ENCODE measurements at places on chromosomes 12 and 14.

- no peak for DNase-seq
These were observed 466.9 kb downstream of the FUT8 start for GRCh38 chr14:65879248-65880009.

DNA sequence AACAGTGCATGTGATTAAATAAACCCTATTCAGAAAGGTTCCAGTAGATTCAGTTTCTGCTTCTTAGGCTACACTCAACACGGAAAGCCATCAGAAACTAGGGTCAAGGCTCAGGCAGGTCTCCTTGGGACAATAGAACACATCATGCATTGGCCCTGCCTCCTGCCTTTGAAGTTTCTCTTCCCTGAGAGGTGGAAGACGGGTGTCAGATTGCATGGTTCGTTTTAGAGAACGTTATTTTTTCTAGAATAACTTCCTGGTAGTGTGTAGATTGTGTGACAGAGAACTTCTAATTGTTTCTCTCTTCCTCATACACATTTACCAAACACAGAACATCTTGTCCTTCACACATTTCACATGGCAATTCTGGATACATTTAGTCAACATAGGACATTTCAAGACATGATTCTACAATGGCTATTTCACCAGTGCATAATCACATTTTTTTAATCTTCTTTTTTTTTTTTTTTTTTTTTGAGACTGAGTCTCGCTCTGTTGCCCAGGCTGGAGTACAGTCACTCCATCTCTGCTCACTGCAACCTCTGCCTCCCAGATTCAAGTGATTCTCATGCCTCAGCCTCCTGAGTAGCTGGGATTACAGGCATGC is 106.6 kb upstream of the AMN1 start:
- peak; percentile 40 for DNase-seq

DNA sequence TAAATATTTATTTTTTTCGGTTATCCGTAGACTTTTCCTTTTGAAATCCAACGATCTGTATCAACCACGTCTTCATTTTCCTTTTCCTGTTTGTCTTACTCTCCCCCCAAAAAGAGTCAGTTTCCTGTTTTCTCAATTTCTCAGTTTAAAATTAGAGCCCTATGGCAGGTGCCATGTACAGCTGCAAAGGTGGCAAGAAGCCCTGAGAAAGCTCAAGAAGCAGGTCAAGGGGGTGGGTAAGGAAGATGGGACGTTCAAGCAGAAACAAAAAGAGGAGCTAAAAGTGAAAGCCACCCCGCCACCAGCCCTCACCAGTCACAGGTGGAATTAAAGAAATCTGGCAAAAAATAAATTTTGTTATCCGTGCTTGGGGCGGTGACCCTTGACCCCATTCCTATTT is 26.7 kb downstream of the SLC35E3 start:
- no peak for DNase-seq

- DNase-seq, result no peak
These were observed 7.1 kb upstream of the ASCL1 start for GRCh38 chr12:102950107-102950949.

DNA sequence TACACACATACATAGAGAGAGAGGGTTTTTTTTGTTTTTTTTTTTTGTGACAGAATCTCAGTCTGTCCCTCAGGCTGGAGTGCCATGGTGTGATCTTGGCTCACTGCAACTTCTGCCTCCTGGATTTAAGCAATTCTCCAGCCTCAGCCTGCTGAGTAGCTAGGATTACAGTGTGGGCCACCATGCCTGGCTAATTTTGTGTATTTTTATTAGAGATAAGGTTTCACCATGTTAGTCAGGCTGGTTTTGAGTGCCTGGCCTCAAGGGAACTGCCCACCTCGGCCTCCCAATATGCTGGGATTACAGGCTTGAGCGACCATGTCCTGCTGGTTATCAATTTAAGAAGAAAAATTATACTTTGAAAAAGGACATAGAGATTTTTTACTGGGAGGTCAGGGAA is 710.6 kb downstream of the SLC6A15 start:
- DNase-seq, result no peak

- DNase-seq, result no peak
These were observed 207.3 kb downstream of the AEBP2 start for GRCh38 chr12:19646599-19646998.

DNA sequence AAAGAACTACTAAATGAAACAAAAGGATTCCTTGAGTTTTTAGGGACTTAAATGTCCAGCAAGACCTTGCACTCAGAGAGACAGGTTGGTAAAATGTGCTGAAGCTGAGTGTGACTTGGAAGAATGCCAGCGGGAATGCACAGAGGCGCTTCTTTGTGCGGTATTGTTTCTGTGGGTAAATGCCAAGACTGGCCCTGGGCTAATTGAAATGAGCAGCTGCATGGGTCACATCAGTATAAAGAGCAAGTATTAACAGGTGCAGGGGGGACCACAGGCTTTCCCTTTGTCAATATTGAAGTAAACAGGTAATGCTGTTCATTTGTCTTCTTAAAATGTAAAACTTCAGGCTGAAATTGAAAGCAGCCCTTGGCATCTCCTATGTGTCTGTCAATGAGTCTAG is 74.3 kb downstream of the LMO3 start:
- peak; percentile 13 for DNase-seq

- DNase-seq, result no peak
These were observed 1.2 kb upstream of the WDR20 start for GRCh38 chr14:102138535-102138934.

- DNase-seq, result peak; percentile 78
These were observed 90.7 kb downstream of the PPFIA2 start for GRCh38 chr12:81668475-81668874.

DNA sequence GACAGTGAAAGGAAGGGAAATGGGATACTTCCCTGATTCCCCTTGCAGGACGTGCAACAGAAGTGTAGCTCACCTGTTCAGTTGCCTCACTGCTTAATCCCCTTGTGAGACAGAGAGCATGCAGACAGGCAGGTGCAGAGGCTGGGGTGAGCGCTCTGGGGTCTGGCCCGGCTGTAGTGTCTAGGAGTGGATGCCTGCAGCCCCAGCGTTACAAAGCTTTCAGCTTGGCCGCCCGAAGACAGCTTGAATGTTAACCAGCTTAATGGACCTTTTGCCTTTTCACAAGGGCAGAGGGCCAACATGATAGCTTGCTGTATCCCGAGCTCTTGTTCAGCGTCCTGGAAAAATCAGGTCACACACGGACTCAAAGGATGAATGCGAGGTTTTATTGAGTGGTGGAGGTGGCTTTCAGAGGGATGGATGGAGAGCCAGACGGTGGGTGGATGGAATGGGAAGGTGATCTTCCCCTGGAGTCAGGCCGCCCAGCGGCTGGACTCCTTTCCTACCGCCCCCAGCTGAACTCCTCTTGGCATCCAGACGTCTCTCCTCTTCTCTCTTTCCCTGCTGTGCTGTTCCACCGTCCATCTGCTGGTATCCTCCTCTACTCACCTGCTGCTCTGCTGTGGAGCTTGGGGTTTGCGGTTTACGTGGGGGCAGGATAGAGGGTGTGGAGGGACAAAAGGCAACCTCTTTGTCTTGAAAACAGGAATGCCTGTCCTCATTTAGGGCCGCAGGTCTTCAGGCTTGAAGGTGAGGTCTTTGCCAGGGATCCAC is 86.2 kb upstream of the RESF1 start:
- no peak for DNase-seq

GRCh38 chr14:52352569-52352968 is 38.5 kb downstream of the PTGER2 start:
- DNase-seq, result no peak

- no peak for DNase-seq
These were observed 11.3 kb downstream of the GCN1 start for GRCh38 chr12:120183211-120183631.

DNA sequence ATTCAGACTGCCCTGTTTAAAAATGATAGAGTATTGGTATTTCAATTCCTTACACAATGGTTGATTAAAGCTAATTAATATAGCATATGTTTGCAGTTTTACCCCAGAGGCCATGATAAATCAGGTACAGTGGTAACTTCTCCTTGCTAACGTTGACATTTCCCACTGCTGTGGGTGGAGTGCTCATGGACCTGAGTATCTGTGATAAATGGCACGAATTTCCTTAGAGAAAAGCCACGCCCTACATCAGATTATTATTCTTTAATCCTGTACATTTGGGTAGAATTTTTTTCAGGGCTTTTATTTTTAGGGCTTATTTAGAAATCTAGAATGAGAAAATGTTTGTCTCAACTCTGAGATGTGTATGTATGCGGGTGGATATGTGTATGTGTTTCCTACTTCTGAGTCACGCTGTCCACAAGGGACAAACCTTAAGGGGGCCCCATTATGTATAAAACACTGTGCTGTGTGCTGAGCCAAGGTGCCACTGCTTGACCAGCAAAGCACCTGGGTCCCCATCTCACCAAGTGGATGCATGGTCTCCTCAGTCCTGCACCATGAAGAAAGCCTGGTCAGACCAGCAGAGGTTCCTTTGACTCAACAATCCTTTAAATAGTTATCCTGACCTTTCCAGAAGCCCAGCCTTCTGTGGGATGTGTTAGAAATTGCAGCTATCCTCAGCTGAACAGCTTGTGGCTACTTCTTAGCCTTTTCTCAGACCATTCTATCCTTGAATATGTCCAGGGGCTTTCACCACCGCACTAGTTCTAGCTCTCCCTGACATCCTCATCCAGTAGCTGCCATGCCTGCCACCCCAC is 57.9 kb upstream of the STK38L start:
- no peak for DNase-seq

DNA sequence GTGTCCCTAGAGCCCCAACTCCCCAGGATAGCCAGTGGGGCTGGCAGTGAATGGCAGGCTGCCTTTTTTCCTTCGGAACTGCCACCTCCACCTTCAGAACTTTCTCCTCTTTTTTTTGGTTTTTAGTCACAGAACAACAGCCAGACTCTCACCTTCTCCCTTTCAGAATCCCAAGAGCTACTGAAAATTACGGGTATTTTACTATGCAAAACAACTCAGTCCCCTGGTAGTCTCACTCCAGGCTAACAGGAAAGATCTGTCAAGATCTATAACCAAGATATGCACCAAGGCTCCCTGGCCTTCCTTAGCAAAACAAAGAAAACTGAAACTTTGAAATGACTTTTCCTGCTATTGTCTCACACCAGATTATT is 12.5 kb downstream of the PLEKHG6 start:
- DNase-seq, result no peak

DNA sequence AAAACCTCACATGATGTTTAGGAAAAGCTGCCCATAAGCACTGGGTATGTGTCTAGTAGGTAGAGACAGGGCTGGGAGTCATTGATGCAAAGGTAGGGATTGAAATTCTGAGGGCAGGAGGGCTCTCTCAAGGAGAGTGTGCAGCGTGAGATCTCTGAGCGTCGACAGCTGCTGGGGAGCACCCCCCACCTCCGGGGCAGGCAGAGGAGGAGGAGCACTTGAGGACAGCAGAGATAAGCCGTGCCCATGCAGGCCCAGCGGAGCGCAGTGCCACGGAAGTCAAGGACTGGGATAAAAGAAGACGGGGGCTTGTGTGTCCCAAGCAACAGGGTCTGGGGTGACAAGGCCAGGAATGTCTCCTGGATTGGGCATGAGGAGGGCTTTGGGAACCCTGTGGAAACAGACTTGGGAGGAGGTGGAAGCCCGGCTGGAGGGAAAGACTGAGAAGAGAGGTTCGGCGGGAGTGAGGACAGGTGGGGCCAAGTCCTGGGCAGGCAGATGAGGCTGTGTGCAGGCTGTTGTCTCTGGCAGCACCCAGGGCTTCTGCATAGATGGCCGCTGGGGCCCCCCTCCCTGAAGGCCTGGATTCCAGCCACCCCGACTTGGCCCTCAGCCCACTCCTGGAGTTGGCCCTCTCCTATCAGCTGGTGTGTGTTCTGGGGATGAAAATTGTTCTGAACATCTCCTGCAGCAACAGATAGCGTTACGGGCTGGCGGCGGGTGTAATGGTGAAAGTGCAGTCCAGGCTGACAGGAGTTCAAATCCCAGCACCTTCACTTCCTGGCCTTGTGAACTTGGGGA is 1.9 kb downstream of the CACNA2D4 start:
- no peak for DNase-seq

DNA sequence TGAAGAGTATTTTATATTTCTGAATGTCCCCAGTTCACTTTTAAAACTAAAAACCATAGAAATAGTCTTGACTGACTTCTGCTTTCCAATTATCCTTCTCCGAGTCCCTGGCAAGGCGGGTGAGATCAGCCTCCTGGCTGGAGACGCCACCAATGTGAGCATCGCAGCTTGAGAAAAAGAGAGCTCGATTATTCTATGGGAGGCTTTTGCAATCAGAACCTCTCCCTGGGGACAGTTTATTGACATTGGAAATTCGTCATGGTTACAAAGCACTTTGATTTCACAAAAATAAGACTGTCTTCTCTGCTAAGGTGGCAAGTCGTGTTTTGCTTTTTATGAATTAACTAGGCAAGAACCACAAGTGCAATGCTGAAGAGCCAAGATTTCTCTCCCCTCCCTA is 23.6 kb upstream of the GPHB5 start:
- DNase-seq, result no peak

DNA sequence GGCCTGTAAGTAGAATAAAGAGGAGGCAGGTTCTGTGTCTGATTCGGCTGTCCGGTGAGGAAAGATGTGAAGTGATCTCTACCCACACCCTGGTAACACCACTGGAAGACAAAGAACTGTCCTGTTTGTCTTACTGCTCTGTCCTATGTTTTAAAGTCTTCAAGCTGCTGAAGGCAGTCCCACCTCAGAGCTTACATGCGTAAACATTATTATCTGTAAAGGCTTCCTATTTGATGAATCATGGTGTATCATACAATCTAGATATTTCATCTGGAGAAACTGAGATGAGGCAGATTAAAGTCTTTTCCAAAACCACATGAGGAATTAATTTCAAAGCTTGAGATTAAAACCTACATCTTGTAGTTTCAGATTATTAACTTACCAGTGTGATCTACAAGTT is 427.6 kb downstream of the ZFP36L1 start:
- DNase-seq, result no peak

GRCh38 chr14:38485026-38485425 is 229.1 kb upstream of the CLEC14A start:
- DNase-seq, result no peak

DNA sequence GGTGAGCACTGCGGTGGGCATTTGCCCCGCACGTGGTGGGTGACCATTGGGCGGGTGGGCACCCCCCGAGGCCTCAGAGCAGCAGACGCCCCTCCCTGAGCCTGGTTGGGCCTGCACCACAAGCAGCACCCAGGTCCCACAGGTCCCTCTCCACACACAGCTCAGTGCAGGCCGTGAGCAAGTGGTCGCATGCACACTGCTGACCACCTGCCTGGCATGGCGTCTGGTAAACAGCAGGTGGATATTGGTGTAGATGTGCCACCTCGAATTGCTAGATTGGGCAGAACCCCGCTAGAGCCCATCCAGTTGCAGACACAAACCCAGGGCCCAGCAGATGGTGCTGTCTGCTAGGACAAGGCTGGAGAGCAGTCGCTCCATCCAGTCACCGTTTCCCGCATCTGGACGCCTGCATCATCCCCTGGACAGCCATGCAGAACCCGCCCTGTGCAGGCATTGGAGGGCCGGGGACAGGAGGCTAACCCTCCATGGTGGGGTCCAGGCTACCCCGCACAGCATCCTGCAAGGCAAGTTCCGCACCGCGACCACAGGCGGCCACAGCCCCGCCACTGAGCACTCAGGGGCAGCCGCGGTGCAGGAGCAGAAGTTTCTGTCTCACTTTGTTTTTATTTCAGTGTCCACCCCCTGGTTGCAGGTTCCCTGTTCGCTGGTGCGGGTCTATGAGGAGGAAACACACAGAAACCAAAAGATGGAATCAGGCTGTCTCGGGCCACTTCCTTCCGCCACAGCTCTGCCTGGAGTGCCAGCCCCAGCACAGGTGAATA is 45.6 kb upstream of the RIMBP2 start:
- peak; percentile 55 for DNase-seq

- no peak for DNase-seq
These were observed 207.8 kb downstream of the KSR2 start for GRCh38 chr12:117760990-117761389.

GRCh38 chr14:81408595-81408994 is 8.5 kb upstream of the STON2 start:
- DNase-seq, result no peak

GRCh38 chr12:2226641-2227040 is 173.9 kb downstream of the CACNA1C start:
- no peak for DNase-seq
